ENCODE measurements at places on chromosomes 13 and 19.

DNA sequence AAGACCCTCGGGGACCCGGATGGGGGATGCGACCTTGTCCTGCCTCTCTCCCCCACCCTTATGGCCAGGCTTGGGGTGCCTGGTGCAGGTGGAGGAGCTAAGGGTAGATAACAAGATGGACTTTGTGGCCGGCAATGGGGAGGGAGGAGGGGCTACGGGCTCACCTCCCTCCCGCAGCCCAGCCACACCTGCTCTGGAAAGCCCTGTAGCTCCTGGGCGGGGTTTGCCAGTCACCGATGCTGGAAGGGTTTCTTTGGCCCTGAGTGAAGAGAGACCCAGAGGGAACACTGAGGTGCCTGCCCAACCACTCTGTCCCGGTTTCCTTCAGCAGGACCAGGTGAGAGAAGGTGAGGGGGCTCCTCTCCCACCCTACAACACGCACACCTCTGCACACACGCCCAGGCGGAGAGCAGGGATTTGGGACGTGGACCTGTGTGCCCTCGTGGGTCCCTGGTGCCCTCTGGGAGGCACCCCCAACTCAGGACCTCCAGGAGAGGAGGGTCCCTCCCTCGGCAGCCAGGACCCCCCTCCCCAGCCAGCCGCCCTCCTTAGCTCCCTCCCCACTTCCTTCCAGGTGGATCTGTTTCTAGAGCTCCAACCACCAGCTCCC is at the start of gene FUT2:
Gene FUT2 (plus strand): TSS at position 229 of the 610 bp plus-strand sequence. CDS start 6,986 bp downstream, outside the sequence.
- DNase-seq, result no peak

- DNase-seq, result no peak
Measured at GRCh38 chr19:15421721-15422260, 3.0 kb upstream of the AKAP8L start.

GRCh38 chr13:26254583-26255111 is 718 bp downstream of the CDK8 start:
- no peak for DNase-seq

- no peak for DNase-seq
Measured at GRCh38 chr13:33205804-33206221, 79.7 kb downstream of the STARD13 start.

GRCh38 chr19:19749908-19750841 is 17.3 kb upstream of the ZNF14 start:
- DNase-seq, result no peak

DNA sequence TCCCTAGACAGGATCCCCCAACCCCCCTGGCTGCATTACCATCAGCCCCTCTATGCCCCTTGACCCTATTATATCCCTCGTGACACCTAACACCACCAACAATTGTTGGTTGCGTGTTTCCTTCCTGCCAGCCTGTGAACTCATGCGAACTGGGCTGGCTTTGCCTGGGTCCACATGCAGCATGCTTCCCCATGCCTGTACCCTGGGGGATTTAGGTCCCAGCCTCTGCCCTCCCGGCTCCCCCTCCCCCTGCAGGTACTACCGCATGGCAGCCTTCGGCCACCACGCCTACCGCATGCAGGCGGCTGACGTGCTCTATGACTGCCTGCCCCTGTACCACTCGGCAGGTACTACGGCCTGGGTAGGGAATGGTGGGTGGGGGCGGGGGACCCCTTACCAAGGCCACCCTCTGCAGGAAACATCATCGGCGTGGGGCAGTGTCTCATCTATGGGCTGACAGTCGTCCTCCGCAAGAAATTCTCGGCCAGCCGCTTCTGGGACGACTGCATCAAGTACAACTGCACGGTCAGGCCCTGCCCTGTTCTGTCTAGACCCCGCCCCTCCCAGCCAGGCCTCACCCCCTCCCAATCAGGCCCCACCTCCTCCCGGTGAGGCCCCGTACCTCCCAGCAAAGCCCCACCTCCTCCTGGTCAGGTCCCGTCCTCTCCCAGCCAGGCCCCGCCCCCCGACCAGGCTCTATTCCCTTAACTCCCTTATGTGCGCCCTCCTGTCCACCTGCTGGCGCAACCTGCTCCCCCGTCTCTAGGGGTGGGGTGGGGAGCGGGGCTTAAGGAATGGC is 18.5 kb downstream of the SLC27A1 start:
- DNase-seq, result no peak

- no peak for DNase-seq
Measured at GRCh38 chr19:18202397-18202777, 1.5 kb downstream of the RAB3A start.

GRCh38 chr13:67094952-67095351 is 135.2 kb downstream of the PCDH9 start:
- DNase-seq, result no peak

- no peak for DNase-seq
Measured at GRCh38 chr19:6590827-6591319, at the start of gene CD70. TSS of gene CD70 (minus strand) at chr19:6591150. CDS start at chr19:6591002, 148 bp downstream.

DNA sequence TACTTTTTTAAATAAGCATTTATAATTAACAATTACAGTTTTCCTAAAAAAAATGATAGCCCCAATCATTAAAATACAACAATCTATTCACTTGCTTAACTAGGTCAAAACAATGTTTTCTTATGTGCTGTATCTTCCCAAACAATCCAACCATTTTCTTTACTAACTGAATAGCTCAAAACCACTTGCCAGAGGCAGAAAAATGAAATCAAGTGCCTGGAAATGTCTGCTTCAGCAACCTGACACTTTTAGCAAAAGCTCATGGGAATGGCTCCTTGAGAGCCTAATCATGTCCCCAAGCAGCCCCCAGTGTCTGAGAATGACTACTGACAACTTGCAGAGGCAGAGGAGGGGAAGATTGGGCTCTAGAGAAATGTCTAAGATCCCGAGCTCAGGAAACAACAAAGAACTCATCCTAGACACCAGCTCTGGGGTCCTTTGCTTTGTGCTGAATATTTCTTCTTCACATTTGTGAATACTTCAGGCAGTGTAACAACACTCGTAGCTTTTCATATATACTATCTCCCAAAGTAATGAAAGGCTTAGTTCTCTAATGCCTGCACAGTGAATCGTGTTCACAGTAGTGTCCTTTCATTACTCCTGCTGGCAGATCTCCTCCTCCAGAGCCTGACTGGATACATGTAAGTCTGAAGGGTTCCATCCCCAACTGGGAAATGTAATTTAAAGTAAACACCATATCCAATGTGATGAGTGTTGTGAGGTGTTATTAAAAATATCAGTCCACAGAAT is 280.0 kb downstream of the LHFPL6 start:
- no peak for DNase-seq

- no peak for DNase-seq
Measured at GRCh38 chr13:23899555-23899954, 2.3 kb upstream of the C1QTNF9B start.

DNA sequence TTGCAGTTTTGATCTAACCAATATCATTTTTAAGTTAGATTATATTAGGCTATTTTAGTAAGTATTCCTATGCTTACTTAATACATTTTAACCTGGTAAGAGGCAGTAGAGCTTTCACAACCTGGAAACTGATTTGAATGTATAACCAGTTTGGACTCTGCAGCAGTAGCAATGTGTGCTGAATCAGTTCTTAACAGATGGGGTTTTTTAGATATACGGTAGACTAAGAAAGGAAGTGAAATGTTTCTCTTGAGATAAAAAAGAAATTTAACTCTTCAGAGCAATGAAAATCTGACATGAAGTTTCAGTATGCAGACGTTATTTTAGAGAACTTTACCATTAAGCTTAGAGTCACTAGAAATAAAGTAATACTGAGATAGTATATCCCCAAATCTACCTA is 2.7 kb downstream of the NBEA start:
- DNase-seq, result no peak

GRCh38 chr19:3785451-3785937 is 687 bp downstream of the MATK start:
- DNase-seq, result no peak

GRCh38 chr19:6113616-6114188 is 3.4 kb upstream of the RFX2 start:
- DNase-seq, result no peak

DNA sequence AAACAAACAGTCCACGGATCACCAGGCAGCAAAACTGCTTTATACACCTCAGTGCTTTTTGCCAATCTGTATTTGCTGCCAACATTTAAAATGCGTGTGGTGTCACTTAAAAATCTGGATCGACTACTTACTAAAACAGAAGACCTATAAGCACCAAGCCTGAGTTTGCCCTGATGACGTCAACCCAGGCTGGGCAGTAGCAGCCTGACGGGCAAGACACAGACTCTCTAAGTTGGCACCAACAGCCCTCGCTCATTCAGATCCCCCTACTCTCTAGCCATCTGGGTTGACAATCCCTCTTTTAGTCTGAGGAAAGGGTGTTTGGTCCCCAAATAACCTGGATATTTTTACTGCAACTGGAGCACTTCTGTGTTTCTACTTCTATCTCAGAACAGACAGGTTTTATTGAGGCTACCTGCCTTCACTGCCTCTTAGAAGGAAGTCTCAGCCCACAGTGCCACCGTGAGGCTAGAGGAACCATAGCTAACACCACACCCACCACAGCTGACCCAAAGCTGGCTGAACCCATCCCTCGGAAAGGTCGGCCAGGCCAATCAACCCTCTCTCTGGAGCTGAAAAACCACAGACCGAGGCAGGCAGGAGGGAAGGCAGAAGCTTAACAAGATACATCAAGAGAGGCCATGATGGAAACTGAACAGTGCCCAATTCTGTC is 6.9 kb downstream of the SUGP2 start:
- DNase-seq, result no peak

GRCh38 chr13:24680921-24681604 is 855 bp downstream of the ATP12A start:
- no peak for DNase-seq

DNA sequence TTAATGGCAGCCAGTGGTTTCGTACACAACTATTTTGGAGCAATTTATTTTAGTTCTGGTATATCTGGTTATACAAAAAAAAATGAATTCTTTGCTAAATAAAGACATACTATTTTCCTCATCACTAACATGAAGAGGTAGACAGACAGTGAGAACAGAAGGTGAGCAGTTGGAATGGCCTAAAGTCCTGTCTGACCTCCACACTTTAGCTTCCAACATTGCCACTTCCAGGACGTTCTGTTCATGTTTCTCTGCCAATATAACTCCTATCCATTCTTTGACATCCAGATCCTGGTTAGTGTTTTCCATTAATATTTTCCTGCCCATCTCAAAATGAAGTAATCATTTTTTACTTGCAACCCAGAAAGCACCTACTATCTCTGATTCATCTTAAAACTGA is 112.9 kb upstream of the FRY start:
- DNase-seq, result no peak

- DNase-seq, result no peak
Measured at GRCh38 chr13:88622362-88622973, 951.3 kb downstream of the SLITRK5 start.

GRCh38 chr13:49561062-49561410 is 24.3 kb downstream of the RCBTB1 start:
- no peak for DNase-seq

DNA sequence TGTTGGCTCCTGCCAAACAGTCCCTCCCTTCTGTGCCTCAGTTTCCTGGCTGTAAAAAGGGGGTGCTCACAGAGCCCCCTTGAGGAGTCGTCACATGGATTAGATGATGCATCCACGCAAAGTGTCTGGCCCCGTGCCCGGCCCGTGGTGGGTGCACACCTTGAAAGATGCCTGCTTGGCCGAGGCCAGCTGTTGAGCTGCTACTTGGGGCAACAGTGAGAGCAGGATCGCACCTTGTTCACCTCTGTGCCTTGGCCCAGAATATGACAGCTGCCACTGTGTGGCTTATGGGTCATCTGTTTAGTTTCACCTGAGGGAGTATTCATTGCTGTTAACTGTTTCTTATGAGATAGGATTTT is 17.7 kb downstream of the CRTC1 start:
- DNase-seq, result no peak

- DNase-seq, result no peak
Measured at GRCh38 chr13:93309886-93310523, 83.4 kb downstream of the GPC6 start.

DNA sequence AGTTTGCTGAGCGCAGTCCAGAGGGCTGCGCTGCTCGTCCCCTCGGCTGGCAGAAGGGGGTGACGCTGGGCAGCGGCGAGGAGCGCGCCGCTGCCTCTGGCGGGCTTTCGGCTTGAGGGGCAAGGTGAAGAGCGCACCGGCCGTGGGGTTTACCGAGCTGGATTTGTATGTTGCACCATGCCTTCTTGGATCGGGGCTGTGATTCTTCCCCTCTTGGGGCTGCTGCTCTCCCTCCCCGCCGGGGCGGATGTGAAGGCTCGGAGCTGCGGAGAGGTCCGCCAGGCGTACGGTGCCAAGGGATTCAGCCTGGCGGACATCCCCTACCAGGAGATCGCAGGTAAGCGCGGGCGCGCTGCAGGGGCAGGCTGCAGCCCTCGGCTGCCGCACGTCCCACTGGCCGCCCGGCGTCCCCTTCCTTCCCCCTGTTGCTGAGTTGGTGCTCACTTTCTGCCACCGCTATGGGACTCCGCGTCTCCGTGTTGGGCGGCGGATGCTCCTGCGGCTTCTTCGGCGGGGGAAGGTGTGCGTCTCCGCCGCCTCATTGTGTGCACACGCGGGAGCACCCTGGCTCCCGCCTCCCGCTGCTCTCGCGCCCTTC is 772 bp downstream of the GPC6 start:
- no peak for DNase-seq

DNA sequence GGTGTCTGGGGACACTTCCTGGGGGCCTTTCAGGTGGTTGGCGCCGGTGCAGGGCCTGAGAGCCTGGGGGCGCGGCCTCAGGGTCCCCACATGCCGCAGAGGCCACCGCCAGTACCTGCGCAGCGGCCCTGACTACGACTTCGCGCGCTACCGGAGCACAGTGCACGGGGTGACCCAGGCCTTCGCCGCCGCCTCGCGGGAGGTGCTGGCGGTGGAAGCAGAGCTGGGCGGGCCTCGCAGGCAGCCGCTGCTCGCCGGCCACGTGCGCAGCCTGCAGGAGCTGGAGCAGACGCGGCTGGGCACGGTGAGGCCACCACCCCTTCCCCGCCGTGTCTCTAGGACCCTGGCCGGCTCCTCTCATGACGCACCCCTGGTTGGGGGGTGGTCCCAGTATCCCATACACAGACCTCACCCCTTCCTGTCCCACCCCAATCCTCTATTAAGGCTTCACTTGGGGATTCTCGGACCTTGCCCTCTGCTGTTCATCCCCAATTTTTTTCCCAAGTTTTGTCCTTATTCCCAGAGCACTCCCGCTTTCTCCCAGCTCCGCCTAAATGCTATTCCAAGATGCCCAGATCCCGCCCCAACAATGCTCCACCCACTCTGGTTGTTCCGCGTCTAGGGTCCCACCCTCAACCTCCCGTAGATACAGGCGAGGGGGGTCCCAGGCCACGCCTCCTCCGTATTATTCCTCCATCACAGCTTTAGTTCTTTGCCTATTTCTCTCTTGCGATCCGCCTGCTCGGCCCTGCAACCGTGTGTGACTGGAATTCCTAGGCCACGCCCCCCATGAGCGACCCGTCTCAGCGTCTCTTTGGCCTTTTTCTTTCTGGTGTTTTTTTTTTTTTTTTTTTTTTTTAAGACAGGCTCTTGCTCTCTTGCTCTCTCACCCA is 1.0 kb downstream of the REX1BD start:
- no peak for DNase-seq

- no peak for DNase-seq
Measured at GRCh38 chr13:40399756-40400155, 266.7 kb downstream of the FOXO1 start.

GRCh38 chr13:101425623-101426022 is 9.3 kb upstream of the NALCN start:
- no peak for DNase-seq

- DNase-seq, result no peak
Measured at GRCh38 chr19:16435238-16435917, 36.4 kb downstream of the EPS15L1 start.

GRCh38 chr19:54481326-54481930 is 8.3 kb upstream of the CDC42EP5 start:
- DNase-seq, result no peak

GRCh38 chr19:51760697-51761356 is at the start of gene FPR2:
TSS of gene FPR2 (plus strand) at chr19:51761180. CDS start at chr19:51768659, 7,479 bp downstream.
- DNase-seq, result no peak

Data from cortex of kidney (tissue), 1 donor.